Activated CD8-positive, alpha-beta memory T cell treated with anti-CD3 and anti-CD28 coated beads, Interleukin-2, amount 50 U/mL, for 48 hours (primary cell): ENCODE measurements at places on chromosomes 11 and 22.
A peak's percentile ranks its signal among the peaks of the same experiment; 100 is the strongest.

GRCh38 chr11:114821621-114822412 lies 143.5 kb downstream of the NXPE2 start:
- DNase-seq = no peak

GRCh38 chr22:23393721-23394320 lies 186.3 kb downstream of the IGLL1 start:
- no peak for DNase-seq

DNA sequence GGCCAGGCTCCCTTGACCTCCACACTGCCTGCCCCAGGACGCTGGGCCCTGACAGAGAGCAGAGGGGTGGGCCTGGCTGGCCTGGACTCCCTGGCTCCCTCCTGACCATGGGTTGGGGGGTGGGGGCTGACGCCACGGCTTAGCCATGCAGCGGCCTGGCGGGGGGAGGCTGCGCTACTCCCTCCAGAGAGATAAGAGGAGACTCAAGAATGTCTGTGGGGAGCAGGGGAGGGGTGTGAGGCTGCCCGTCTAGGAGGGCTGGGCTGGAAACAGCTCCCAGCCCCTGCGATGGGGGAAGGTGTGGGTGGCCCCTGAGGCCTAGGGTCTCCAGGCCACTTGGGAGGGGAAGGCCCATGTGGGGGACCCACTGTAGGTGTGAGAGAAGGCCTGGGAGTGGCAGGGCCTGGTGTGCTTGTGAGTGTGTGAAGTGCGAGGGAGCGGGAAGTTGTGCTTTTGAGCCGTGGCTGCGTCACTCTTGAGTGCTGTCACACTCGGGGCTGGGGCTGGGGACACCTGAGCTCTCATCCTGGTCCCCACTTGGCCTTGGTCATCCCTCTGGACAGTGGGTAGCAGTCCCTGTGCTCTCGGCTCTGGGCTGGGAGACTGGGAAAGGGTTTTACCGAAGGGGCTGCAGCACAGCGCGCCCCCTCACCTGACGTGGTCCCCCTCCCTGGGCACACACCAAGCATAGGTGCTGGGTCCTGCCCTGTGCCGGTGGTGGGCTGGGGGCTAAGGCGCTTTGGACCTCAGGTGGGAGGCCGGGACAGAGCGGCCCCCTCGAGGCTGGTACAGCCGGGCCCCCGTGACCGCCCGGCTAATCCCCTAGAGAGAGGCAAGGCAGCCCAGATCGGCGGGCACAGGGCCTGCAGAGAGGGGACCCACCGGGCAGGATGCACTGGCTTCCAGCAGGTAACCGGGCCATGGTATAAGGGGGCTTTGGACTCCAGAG lies 2.4 kb downstream of the MYRF start:
- DNase-seq = no peak

GRCh38 chr22:37777122-37777687 lies 30.5 kb upstream of the GCAT start:
- DNase-seq = no peak

DNA sequence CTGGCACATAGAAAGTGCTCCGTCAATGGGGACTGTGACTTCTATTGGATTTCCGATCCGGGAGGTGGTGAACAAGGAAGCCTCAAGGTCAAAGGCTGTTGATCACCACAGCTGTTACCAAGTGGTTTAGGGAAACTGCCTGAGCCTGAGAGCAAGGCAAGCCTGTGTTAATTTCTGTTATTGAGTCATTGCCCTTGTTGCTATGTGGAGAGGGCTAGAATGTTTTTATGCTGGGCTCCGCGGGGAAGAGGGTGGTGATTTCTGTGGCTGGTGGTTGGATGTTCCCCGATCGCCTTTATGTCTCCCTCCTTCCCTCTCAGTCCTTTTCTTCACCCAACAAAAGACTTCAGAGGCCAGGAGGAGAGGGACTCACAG lies 108.5 kb upstream of the ALX4 start:
- no peak for DNase-seq

DNA sequence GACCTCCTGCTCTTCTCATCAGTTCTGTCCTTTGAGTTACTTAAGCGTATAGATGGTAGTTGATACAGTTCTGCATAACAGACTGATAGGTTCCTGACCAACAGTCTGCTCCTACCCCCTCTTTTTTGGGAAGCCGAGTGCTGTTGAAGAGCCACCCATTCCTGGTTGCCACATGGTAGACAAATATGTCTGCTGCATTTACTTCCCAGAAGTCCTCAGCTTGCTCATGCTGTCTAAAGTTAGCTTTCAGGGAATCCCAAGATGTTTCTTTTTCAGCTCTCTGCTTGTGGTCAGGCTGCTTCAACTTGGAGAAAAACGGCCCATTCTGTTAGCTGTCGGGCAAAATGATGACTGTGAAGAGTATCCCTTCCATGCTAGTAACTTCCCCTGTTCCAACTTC lies 48.7 kb downstream of the C22orf31 start:
- DNase-seq = no peak

GRCh38 chr11:117638911-117639543 lies 158.0 kb downstream of the DSCAML1 start:
- no peak for DNase-seq

DNA sequence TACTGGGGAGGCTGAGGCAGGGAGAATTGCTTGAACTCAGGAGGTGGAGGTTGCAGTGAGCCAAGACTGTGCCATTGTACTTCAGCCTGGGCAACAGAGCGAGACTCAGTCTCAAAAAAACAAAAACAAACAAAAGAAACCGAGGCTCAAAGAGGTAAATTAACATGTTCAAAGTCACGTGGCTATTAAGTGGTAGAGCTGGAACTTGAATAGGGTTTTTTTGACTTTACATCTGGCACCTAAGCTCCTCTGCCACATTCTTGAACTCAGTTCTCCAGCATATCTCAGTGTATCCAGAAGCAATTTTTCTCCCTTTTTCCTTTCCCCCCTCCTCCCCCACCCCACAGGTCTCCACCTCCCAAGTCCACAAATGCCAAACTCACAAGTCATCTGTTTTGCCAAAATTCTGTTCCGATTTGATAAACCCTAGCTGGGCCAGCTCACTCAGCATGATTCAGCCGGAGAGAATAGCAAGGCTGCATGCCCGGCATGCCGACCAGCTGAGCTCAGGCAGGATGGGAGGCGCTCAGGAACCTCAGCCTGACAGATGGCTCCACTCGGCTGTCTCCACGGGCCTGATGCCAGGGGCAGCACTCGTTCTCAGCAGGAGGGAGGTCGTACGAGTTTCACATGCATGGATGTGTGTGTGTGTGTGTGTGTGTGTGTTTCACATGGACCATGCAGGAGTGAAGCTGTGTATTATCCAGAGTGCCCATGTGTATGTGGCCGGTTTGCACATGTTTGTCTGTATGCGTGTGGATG lies 63.2 kb upstream of the RRAS2 start:
- no peak for DNase-seq

DNA sequence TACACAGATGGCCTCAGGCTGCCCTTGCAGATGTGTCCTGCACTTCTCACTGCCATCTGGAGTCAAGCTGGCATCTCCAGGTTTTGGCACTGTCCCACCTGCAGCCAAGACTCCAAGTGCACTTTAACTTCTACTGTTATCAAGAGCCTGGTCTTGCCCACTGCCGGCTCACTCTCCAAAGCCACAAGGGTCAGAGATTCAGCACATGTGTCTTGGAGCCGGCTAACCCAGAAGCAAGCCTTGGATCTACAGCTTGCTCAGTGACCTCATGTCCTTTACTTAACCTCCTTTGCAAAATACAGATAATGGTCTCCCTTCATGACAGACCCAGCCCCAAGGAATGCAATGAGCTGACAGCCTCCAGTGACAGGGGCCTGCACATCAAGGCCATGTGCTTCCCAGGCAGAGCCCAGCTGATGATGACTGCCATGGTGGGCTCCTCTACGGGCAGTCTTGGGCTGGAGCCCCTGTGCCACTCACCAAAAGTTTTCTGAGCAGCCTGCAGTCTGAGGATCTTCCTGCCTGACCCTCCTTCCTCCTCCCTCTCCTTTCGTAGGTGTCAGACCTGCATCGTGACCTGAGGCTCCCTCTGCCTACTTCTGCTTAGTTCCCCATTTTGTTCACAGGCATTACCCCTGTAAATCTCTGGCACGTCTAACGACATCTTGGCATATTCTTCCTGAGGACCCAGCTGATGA lies 9.0 kb downstream of the TP53AIP1 start:
- DNase-seq = no peak

GRCh38 chr11:82724026-82724425 lies 9.6 kb downstream of the FAM181B start:
- no peak for DNase-seq

- DNase-seq = no peak
Observed at GRCh38 chr11:35305670-35306382, 113.5 kb downstream of the SLC1A2 start.

DNA sequence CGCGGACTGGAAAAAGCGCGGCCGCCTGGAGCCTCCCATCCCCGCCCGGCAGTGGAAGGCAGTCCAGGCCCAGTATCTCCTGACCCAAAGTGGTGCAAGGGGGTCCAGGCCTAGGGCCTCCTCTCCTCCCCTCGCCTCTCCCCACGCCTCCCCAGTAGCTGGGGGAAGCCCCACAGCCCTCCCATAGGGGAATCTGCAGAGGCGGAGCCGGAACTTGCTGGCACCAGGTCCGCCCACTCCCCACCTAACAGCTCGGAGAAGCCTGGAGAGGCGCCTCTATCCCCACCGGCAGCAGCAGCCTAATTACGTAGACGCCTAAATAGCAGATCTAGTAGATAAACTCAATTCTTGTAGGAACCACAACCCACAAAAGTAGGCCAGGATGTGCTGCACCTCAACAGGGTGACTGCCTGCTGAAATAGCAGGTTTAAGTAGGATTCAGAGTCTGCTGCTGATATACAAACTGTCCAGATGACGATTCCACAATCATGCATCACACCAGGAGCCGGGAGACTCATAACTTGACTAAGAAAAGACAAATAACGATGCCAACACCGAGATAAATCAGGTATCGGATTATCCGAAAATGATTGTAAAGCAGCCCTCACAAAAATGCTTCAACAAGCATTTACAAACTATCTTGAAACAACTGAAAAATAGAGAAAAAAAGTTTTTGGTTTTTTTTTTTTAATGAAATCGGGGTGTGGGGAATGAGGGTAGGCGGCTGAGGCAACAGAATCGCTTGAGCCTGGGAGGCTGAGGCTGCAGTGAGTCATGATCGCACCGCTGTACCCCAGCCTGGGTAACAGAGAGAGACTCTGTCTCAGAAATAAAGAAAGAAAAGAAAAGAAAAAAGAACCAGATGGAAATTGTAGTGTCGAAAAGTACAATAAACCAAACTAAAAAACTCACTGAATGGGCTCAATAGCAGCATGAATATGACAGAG lies 11.4 kb upstream of the BRD1 start:
- peak; percentile 88 for DNase-seq

DNA sequence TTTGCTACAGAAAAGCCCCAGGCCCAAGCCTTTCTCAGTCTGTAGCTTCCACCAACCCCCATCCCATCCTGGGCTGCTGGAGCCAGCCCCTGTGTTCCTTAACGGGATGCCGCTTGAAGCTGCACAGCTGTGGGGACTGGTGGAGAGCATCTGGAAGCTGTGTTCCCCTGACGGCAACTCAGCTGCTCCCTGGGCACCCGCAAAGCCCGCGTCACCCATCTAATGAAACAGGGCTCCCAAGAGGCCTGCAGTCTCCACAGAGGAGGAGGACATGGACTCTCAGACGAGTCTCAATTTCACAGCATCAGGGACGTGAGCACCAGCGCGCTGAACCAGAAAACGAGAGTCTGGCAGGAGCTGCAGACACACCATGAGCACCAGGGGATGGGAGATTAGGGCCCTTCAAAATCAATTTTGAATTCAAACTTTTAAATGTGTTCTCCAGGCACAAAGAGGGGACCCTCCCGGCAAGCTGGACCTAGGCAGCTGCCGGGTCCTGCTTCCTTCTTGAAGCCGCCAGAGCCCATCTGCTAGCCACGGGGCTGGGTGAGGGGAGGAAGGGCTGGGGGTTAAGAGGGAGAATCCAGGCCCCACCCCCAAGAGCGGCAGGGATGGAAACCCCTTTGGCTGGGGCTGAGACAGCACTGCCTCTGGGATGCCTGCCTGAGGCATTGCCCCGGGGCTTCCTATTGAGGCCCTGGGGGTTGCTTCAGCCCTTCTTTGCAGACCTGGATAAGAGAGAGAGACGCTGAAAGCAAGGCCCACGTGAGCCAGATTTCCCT lies 21.0 kb downstream of the LMO1 start:
- no peak for DNase-seq

- DNase-seq = no peak
Observed at GRCh38 chr11:4049006-4049405, 45.6 kb upstream of the RRM1 start.

DNA sequence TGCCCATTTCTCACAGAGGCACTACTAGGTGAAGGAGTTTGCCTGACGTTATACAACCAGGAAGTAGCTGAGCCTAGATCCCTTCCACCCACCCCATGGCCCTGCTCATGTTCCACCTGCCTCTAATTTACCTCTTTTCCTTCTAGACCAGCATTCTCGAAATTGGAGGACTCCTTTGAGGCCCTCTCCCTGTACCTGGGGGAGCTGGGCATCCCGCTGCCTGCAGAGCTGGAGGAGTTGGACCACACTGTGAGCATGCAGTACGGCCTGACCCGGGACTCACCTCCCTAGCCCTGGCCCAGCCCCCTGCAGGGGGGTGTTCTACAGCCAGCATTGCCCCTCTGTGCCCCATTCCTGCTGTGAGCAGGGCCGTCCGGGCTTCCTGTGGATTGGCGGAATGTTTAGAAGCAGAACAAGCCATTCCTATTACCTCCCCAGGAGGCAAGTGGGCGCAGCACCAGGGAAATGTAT lies 14.1 kb downstream of the PIK3IP1 start:
- DNase-seq = no peak

DNA sequence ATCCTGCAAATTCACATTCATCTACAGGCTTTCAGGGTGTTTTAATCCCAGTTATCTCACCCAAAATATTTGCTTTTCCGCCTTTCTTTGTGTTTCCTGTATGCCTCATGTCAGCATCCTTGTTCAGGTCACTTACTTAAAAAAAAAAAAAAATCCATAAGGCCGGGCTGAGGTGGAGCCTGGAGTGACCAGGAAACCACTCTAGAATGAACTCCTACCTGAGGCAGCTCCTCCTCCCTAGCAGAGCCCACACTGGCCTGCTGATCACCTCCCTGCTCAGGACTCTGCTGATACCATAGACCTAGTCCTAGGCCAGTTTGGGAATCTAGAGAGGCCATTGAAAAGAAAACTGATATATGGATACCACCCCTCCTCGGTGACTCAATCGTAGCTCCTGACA lies 8.7 kb upstream of the DGAT2 start:
- DNase-seq = no peak
